WTC11 (cell line): ENCODE measurements at places on chromosomes 1 and 21.
A peak's percentile ranks its signal among the peaks of the same experiment; 100 is the strongest.

- DNase-seq: no peak
These were observed 112.2 kb upstream of the COL6A1 start for GRCh38 chr21:45869121-45870007.

DNA sequence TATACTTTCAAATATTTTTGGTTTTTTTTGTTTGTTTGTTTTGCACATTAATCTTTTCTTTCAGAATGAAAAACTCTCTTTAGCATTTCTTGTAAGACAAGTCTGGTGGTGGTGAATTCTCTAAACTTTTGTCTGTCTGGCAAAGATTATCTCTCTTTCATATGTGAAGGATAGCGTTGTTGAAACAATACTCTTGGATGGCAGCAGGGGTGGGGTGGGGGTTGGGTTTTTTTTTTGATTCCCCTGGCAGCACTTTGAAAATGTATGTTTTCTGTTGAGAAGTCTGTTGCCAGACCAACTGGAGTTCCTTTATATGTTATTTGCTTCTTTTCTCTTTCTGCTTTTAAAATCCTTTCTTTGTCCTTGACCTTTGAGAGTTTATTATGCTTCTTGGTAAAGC is 160.2 kb downstream of the VAV3 start:
- DNase-seq: no peak

- DNase-seq: no peak
These were observed 6.5 kb upstream of the S100A7 start for GRCh38 chr1:153466908-153467307.

DNA sequence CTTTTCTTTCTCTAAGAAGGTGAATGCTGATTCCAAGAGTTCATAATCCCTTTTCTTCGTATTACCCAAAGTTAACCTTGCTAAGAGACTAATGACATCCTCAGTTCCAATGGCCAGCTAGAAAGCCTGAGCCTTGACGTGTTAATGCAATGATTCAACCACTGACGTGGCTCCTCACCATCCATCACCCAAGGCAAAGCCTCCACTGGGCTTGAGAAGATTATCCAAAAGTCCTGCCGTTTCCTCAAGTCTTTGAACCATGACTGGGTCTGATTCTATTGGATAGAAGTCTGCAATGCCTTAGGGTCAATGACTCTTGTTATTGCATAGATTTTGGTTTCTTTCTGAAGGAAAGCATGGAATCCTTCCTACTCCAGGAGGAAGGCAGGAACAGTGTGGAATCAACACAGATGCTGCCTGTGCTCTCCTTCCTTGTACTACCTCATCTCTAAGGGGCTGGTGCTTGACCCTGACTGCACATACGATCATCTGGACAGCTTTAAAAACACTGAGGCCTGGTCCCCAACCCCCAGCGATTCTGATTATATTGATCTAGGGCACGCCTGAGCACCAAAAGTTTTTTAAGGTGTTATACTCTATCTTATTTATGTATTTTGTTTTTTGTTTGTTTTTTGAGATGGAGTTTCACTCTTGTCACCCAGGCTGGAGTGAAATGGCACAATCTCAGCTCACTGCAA is 69.3 kb upstream of the ANGPTL1 start:
- no peak for DNase-seq

DNA sequence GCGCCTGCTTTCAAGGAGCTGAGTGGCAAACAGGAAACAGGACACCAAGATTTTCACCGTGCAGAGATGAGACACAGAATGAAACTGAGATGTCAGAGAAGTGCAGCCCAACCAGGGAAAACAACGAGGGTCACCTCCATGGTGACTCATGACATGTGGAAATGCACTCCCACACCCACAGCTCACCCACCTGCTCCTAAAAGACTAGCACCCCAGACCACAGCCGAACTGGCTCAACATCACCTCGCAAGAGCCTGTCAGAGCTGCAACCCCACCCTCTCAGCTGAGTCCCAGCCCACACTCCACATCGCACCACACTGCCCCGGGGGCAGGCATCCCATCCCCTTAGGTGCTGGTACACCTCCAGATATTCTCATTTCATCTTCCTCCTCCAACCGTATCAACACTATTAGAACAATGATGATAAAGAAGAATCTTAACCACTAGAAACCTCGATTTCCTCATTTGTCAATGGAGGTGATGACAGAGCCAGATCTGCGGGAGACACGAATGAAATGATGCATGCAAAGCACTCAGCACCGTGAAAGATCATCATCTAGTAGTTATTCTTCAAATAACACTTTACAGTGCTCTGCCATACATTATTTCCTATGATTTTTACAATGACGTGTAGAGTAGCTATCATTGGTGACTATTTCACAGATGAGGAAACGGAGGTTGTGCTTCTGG is 103.2 kb downstream of the DMRTB1 start:
- DNase-seq: peak; percentile 3

DNA sequence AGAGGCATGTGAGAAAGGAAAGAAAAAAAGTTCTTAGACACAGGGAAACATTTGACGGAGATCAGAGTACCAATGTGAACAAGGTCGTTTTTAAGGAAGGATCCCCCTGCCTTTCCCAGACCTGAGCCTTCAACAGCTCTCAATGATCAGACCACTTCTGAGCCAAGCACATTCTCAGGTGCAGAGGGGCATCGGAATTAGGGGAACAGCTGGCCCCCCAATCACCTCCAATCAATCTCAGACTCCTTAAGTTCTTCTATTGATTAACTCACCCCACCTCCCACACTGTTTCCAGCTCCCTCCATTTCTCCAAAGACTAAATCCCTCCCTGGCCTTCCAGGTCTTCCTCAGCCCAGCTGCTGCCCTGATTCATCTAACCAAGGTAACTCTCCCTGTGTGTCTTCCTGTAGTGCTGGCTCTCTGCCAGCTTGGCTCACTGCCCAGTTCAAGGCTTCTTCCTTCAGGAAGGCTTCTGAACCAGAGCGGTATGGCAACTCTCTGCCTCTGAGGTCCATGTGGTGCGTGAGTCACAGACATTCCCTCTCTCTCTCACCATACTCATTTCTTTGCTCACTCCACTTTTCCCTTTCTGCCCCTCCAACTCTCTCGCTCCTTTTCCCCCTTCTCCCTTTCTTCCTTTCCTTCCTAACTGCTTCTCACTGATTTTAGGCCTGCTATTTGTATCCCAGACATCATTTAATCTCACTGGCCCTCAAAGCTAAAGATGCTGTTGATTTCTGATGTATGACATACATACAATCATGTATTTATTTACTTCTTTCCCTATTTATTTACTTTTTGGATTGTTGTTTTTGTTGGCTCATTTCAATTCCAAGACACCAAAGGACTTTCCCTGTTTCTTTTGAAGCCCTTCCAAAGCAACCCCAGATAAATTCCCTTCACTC is 18.1 kb downstream of the CFAP45 start:
- no peak for DNase-seq

DNA sequence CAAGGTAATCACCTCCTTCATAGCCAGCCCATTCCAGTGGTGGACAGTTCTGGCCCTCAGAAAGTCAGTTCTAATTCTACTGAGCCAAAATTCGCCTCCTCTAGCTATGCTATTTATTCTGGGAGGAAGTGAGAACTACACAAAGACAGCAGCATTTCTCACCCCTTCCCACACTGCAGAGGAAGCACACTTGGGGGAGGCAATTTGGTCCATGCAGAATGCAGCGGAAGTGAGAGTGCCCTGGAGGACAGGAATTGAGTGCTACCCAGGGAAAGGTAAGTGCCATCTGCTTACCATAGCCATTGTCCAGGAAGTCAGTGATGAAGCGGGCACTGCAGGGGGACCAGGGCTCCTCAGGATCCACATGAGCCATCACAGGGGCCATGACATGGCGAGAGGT is 3.7 kb downstream of the ADAMTS4 start:
- no peak for DNase-seq

DNA sequence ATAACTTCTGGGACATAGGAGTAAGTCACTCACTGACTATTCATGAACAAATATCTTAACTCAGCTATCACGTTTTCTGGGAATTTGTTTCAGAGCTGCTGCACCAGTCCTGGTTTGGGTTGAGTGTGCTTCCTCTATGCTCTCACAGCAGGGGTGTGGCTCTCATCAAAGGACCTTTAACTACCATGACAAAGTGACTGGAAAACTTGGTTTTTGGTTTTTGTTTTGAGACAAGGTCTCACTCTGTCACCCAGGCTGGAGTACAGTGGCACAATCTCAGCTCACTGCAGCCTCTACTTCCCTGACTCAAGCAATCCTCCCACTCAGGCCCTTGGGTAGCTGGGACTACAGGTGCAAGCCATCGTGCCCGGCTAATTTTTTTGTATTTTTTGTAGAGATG is 4.1 kb downstream of the ILDR2 start:
- no peak for DNase-seq
